LoVo (cell line): ENCODE measurements at places on chromosomes 11 and 22.
A peak's percentile ranks its signal among the peaks of the same experiment; 100 is the strongest.

DNA sequence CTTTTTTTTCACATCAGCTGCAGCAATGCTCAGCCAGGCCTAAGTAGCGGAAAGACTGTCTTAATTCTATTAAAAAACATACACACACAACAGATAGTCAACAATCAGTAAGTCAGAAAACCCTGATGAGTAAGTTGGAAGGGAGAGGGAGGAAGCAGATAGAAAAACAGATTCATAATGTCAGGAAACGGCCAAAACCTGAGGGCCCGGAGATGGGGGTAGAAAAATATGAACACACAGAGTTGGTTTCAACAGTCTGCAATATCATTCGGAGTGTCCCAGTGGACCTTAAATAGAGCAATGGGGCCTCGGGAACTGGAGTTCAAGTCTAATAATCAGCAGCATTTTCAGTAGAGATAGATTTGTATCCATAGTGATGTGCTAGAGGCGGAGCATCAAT lies 14.8 kb downstream of the LRRC55 start:
- DNase-seq, result no peak

GRCh38 chr11:45745065-45745811 lies 59.7 kb upstream of the SLC35C1 start:
- DNase-seq, result no peak

GRCh38 chr11:62195945-62196344 lies 5.9 kb downstream of the SCGB1D1 start:
- no peak for DNase-seq

DNA sequence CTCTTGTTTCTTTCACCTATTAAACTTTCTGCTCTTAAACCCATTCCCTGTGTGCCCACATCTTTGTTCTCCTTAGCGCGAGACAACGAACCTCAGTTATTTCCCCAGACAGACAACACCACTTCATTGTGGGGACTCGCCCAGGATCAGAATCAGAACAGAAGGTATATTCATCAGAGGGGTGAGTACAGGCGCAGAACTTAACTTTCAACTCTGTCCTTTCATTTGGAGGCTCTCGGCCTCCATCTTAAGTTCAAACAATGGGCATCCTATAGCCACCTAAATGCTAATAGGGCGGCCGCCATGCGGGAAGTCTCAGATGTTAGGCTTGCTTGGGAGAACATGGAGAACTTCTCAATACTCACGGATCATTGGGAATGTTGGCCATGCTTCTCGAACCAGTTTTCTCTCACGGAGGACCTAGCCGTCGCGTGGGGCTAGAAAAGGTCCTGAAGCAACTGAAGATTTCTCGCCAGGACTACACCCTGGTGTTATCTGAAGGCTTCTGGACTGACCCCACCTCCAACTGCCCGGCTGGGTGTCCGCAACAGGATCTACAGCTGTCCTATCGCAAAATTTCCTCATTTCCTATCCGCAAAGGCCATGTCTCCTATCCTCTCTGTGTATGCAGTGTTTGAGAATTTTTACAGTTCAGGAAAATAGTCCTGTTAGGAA lies 13.4 kb upstream of the HYLS1 start:
- no peak for DNase-seq

- DNase-seq, result peak; percentile 50
Measured at GRCh38 chr11:93895106-93895862, 44.9 kb upstream of the VSTM5 start.

DNA sequence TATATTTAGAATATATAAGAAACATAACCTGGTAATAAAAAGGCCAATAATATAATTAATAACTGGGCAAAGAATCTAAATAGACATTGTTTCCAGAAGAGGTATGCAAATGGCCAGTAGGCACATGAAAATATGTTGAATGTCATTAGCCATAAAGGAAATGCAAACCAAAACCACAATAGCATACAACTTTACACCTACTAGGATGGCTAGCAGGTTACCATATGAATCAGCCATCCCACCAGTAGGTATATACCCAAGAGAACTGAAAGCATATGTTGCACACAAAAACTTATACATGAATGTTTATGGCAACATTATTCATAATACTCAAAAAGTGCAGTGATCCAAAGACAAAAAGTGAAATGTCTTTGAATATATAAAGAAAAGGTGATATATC lies 2.7 kb upstream of the OR2D2 start:
- DNase-seq, result no peak

- peak; percentile 73 for DNase-seq
Measured at GRCh38 chr11:111623527-111624030, 21.3 kb downstream of the SIK2 start.

GRCh38 chr11:115069599-115069998 lies 391.3 kb downstream of the NXPE2 start:
- DNase-seq, result no peak

GRCh38 chr11:27462543-27462942 lies 10.0 kb downstream of the LGR4 start:
- no peak for DNase-seq

GRCh38 chr11:73729594-73730206 lies 31.2 kb downstream of the RAB6A start:
- no peak for DNase-seq

DNA sequence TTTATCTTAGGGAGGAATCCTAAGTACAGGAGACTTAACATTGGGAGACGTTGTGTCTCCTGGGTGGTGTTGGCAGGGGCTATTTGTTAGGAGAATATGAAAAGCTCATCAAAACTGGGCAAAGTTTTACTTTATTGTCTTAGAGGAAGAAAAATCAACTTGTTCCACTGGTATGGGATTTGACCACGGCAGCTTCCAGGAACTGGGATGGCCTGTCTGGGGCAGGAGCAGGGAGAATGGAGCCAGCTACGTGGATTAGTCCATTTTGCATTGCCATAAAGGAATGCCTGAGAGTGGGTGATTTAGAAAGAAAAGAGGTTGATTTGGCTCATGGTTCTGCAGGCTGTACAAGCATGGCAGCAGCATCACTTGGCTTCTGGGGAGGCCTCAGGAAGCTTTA lies 198.4 kb downstream of the ADAMTS15 start:
- no peak for DNase-seq

- no peak for DNase-seq
Measured at GRCh38 chr22:38953091-38953490, 4.3 kb upstream of the APOBEC3A start.

DNA sequence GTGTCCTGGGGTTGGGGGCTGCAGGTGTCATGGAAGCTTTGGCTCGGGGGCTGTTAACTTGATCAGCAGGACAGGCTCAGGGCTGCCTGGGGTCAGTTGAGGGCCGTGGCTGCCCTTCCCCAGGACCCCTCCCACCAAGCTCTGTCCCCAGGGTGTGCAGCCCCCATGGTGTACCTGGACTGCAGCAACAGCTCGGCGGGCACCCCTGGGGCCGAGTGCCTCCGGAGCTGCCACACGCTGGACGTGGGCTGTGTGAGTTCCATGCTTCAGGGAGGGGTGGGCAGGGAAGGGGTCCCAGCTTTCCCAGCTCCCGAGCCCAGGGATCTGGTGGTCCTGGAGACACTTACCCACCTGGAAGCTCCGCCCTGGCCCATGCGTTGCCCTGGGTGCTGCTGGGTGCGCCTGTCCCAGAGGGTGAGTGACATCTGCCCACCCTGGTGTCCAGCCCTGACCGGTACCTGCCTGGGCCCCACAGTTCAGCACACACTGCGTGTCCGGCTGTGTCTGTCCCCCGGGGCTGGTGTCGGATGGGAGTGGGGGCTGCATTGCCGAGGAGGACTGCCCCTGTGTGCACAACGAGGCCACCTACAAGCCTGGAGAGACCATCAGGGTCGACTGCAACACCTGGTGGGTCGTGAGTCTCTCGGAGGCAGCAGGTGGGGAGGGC lies 11.3 kb downstream of the MUC5B start:
- no peak for DNase-seq

- DNase-seq, result no peak
Measured at GRCh38 chr22:36897611-36898010, 15.8 kb upstream of the CSF2RB start.

- no peak for DNase-seq
Measured at GRCh38 chr22:47356511-47357011, 594.1 kb downstream of the TBC1D22A start.

DNA sequence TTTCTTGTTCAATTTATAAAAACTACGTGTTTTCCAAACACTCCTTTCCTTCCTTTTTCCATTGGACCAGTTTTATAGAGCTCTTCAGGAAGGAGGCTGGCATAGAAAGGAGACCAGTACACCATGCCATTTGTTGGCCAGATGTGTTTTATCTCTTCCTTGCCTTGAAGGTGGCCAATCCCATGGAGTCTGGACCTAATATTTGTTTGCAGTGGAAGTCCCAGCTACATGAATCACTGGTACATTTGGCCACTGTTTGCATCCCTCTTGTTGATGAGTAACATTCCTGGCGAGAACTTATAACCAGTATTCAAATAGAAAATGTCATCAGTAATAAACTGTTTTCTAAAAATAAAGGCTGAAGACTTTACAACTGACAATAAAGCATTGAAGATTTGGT lies 110.2 kb downstream of the ANO3 start:
- DNase-seq, result no peak

DNA sequence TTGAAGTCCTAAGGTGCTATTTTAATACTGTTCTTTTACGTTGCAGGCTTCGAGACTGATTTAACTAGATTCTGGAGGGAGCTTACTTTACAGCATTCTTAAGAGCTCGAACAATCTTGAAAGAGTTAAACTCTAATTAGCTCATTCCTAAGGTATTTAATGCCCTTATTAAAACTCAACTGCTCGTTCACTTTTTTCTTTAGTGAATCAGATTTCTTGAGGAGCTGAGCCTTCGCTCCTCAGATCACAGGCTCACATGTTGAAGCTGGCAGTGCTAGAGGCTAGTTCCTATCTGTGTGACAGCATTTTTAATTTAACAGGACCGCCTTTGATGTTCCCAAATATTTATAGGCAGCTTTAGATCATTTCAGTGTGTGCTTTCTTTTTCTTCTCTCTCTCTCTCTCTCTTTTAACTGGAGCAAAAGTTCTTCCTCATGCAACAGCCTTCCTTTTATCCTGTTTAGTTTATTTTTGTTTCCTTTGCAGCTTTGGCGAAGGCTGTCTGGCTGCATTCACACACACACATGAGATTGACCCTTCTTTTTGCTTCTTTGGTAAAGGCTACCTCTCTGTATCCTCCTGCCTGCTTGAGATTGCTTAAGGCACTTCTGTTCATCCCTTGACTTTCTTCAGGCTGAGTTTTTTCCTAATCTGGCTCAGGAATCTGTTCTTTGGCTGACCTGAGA lies 21.0 kb downstream of the ZNRF3 start:
- no peak for DNase-seq

DNA sequence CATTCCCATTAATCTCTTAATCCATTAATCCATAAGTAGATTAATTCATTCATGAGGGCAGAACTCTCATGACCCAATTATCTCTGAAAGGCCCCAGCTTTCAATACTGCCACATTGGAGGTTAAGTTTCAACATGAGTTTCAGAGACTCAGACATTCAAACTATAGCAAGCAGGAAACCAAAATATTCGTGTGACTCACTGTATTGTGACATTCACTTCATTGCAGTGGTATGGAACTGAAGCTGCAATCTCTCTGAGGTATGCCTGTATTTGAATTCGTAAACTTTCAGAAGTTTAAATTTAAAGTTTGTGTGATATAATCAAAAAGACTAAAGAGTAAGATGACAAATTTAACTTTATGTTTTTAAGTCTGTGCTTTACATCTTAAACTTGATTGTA lies 2.9 kb upstream of the OR52J3 start:
- DNase-seq, result no peak

DNA sequence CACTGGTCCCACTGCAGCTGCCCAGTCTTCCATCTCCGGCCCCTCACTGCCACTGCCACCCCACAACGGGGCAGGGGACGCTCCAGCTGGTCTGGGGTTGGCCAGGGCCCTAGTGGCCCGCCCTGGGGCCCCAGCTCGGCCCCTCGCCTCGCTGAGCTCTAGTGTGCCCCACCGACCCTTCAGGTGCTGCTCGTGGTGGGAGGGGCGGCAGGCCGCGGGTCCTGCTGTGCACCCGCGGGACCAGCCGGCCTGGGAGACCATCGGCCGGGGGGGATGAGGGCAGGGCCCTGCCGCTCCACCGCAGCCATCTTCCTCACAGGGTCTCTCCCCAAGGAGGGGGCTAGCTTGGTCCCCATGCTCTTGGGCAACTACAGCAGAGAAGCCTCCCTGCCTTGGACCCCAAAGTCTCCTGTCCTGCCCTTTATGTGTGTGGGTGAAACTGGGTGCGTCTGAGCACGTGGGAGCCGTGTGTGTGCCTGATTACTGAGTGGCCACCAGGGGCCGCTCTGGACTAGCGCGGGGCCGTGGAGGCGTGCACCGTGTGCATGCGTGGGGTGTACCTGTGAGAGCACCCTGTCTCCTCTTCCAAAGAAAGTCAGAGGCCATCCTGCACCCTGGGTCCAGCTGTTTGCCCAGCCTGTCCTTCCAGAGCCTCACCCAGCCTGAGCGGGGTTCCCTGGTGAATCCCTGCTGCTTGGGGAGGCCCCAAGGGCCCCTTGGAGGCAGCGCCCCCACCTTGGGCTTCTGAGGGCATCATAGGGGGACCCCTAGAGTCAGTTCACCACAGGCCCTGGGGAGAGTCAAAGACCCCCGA lies 6.0 kb upstream of the ACR start:
- peak; percentile 56 for DNase-seq

GRCh38 chr22:28142361-28142961 lies 223.4 kb upstream of the PITPNB start:
- DNase-seq, result no peak

DNA sequence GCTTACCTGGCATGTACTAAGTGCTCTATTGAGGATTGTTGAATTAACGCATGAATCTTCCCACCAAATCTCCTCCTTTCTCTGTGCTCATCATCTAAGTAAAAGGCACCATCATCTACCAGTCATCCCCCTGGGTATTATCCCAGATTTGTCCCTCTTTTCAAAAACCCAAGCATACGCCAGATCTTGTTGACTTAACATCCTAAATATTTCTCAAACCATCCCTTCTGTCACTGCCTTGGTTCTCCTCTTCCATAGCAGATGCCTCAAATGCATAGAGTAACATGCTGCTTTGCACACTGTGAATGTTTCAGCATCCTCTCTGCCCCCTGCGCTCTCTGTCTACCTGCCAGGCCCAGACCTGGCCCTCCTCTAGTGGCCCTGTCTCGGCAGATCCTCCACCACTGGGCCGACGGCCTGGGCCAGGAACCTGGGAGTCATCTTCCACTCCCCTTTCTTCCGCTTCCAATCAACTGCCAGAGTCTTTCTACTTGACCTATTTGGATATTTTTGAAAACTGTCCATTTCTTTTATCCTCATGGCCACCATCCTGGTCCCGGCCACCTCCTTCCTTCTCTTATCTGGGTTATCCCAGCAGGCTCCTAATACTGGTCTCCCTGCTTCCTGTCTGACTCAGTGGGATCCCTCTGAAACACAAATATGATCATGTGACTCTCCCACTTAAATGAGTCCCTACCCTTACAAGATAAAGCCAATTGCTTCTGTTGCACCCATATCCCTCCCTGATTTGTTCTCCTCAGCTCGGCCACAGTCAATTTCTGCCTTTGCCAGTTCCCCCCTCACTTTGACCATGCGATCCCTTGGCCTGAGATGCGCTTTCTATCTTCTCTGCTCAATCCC lies 3.4 kb upstream of the TAB1 start:
- DNase-seq, result no peak

GRCh38 chr22:38027487-38027886 lies 29.7 kb upstream of the PICK1 start:
- no peak for DNase-seq

GRCh38 chr22:31354515-31354914 lies 8.4 kb upstream of the PATZ1 start:
- DNase-seq, result no peak

GRCh38 chr11:112304914-112305313 lies 44.3 kb upstream of the PLET1 start:
- DNase-seq, result no peak
